ENCODE measurements at places on chromosomes 5 and 9.

DNA sequence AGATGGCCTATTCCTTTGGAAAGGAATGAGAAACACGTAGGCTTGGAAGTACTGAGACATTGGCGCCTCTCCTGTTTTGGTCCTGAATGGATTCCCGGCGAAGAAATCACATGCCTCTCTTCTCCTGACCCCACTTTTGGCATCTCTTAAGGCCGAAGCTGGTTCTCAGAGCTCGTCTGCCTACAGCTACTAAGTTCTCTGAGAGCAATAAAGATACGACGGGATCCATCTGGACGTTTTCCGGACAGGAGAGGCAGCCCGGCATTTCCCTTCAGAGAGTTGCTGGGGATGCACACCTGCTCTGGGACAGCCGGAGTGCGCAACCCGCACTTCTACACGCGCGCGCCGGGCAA lies 336.8 kb upstream of the PUM3 start:
- DNase-seq: no peak

GRCh38 chr9:129182625-129183494 lies 4.8 kb upstream of the IER5L start:
- no peak for DNase-seq

- DNase-seq: no peak
Measured at GRCh38 chr9:37949576-37949975, 45.6 kb upstream of the SLC25A51 start.

DNA sequence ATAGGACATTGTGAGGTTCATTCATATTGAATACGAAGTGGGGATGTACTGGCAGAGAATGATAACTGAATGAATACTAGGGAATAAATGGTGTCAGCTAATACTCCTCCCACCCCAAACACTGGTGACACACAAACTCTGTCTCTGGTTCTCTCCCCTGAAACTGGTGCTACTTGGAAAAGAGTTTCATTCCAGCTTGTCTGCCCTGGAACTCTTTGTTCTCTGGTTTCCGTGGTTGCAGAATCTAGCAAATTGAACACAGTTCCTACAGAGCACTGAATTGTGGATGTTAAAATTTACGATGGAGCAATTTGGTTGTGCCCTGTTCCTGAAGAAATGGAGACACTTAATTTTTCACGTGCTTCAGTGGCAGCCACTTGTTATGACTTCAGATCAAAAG lies 181.7 kb downstream of the KCTD16 start:
- no peak for DNase-seq

GRCh38 chr5:33713136-33713765 lies 178.5 kb downstream of the ADAMTS12 start:
- no peak for DNase-seq

DNA sequence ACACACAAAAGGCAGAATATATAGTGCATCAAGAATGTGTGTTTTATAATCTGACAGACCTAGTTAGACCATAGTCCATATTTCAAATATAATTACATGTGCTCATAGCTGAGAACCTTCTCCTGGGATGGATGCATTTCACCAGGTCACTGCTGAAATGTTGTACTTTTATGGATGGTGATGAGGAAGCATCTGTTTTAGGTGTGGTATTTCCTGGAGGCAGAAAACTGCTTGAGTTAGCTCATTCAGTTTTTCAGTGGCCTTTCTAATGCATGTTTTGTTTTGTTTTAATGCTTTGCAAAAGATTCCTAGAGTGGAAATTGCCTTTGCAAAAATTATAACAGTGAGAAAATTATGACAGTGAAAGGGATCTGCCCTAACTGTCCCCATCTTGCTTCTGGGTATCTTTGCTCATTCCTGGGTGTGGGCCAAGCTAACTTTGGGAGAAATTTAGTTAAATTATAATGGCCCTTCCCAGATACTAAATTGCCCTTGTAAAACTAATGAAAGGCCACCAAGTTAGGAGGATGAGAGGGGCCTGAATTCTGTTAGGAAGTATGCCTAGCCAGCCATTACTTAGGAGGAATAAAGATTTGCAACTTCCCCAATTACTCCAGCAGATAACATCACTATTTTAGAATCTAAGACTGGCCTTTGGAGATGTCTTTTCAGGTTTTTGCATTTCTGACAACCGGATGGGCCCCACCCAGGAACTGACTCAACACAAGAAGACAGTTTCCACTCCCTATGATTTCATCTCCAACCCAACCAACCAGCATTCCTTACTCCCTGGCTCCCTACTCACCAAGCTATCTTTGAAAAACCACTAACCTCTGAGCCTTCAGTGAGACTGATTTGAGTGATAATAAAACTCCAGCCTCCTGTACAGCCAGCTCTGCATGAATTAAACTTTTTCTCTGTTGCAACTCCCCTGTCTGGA lies 7.0 kb upstream of the IL12B start:
- DNase-seq: peak; percentile 69
